ENCODE measurements at places on chromosomes 1 and 21.

GRCh38 chr1:10195570-10195969 is 14.8 kb upstream of the KIF1B start:
- DNase-seq: no peak

DNA sequence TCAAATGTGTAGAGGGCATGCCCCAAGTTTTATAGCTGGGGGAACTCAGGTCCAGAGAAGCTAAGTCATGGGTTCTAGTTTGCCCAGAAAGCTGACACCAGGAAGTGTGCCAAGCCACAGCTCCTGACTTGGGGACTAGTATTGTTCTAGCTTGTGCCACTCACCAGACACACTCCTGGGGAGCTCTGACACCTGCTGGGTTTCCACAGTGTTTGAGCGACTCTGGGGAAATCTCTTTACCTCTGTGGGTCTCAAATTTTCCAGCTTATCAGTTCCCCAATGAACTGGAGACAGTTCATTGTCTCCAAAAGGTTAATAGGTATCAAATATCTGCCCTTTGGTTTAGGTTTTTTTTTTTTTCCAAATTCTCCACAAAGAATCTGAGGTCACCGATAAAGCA is 4.2 kb downstream of the KISS1 start:
- DNase-seq: no peak

- DNase-seq: no peak
These were observed 189.1 kb downstream of the CLIC6 start for GRCh38 chr21:34857874-34858273.

- DNase-seq: no peak
These were observed 2.0 kb downstream of the HCN3 start for GRCh38 chr1:155279268-155279667.

- DNase-seq: peak; percentile 47
These were observed at the start of gene TRAF5 for GRCh38 chr1:211326528-211327345. Gene TRAF5 (plus strand): TSS chr1:211326833. CDS start chr1:211353240, 26,407 bp downstream.

DNA sequence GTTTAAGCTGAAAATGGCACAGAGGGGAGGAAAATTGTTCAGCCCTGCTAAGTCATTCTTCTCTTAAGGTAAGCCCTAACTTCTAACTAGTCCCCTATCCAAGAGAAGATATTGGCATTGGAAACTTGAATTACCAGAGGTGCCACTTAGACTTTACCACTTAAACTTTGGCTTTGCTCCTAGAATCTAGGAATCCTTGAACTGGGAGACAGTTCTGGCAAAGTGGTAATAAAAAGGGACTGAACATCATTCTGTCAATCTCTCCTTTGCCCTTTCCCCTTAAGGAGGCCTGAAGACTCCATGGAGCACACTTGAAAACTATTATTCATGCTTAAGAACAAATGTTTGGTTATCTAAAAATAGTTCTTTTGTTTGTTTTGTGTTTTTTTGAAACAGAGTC is 8.4 kb downstream of the ATP1A4 start:
- DNase-seq: no peak

GRCh38 chr1:94892604-94893254 is 34.2 kb downstream of the CNN3 start:
- no peak for DNase-seq

- DNase-seq: no peak
These were observed 34.5 kb downstream of the NUAK2 start for GRCh38 chr1:205287076-205287475.

DNA sequence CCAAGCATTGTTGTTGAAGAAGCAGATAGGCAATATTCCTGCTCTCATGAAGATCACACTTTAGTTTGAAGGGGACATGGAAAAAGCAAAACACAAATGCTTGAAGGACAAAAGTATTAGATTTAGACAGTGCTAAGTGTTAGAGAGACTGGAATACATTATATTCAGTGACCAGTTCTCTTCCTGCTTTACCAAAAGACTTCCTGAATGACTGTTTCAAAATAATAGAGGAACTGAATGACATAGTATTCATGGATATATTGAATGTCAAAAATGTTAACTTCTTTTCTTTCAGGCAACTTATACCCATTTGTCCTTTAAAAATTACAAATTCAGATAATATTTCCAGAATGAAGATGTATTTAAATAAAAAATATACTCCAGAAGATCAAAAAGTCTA is 178.0 kb upstream of the IVNS1ABP start:
- DNase-seq: no peak

- no peak for DNase-seq
These were observed 8.4 kb upstream of the ATXN7L2 start for GRCh38 chr1:109475261-109475660.

DNA sequence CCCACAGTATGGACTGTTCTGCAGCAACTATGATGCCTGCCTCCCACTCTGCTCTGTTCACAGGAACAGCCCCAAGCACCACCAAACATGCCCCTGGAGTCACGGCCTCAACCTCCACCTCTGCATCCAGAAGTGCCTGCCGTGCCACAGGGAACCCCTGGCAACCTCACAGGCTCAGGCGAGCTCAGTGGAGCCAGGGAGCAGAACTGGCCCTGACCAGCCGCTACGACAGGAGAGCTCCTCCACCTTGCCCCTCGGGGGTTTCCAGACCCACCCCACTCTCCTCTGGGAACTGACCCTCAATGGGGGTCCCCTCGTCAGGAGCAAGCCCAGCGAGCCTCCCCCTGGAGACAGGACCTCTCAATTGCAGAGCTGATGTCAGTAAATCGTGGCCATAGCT is 13.0 kb downstream of the MRAP start:
- DNase-seq: no peak

DNA sequence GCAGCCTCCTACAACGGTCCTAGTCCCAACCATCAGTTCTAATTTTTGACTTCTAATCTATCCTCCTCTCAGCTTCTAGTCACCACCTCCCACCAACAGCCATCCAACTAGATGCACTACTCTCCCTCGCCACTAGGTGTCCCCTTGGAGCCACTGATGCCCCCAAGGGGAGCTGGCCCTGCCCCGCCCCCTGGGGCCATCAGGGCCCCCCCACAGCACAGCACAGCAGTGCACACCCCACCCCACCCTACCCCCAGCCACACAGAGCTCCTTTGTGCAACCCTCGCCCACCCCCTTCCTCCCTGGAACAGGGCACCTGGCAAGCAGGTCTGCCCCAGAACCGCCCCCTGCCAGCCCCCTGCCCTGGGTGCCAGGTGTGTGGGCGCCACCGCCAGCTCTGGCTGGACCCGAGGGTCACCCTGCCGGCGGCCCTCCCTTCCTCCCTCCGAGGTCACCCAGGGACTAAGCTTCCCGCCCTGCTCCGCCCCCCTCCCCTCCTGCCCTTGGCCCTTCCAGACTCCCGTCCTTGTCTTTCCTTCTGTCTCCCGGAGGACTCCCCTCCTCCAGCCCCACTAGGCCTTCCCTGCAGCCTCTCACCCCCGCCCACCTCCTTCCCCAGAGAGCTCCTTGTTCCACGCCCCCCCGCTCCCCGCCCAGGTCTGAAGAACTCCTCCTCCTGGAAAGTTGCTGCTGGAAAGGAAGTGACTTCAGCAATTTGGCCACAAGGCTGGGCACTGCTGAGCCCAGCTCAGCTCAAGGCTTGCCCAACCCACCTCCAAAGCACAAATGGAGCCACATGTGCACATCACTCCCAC is 47.0 kb downstream of the AHDC1 start:
- peak; percentile 66 for DNase-seq

DNA sequence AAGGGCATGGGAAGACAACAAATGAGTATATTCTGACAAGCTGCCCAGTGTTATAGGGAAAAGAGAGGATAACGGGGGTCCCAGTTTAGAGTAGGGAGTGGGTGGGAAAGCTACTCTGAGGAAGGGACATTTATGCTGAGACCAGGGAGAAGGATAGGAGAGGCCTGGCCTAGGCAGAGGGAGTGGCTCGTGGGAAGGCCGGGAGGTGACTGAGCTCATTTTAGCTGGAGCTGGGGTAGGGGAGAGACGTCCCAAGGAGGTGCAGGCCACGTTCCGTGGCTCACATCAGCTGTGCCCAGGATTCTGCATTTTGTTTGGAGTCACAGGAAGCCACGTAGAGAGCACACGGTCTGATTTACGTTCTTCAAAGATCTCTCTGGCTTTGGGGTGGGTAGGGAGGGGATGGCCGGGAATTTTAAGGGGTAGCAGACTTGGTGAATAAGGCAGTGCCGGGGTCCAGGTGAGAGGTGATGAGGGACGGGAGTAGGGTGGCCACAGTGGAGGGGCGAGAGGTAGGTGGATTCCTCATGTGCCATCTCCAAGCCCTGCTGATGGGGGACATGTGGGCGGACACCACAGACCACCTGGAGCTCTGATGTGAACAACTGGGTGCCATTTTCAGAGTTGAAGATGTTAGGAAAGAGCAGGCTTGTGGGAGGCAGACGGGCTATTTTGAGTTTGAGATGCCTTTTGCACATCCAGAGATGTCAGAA is 4.7 kb downstream of the TINAGL1 start:
- DNase-seq: no peak

GRCh38 chr1:210412240-210412639 is 83.5 kb downstream of the HHAT start:
- no peak for DNase-seq

DNA sequence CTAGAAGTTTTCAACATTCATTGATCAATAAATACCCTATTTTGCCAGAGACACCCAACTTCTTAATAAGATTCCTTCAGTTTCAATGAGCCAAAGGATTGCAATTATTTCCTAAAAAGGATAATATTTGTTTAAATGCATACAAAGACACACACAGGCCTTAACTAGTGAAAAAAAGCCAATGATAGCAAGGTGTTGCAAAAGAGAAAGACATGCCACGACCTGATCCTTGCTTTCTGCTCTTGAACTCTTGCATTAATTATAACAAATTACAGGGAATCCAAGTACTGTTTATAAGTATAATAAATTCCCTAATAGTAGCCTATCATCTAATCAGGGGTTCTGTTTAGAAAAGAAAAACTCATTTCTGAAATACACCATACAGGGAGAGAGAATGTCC is 131.1 kb downstream of the PTPN14 start:
- no peak for DNase-seq

DNA sequence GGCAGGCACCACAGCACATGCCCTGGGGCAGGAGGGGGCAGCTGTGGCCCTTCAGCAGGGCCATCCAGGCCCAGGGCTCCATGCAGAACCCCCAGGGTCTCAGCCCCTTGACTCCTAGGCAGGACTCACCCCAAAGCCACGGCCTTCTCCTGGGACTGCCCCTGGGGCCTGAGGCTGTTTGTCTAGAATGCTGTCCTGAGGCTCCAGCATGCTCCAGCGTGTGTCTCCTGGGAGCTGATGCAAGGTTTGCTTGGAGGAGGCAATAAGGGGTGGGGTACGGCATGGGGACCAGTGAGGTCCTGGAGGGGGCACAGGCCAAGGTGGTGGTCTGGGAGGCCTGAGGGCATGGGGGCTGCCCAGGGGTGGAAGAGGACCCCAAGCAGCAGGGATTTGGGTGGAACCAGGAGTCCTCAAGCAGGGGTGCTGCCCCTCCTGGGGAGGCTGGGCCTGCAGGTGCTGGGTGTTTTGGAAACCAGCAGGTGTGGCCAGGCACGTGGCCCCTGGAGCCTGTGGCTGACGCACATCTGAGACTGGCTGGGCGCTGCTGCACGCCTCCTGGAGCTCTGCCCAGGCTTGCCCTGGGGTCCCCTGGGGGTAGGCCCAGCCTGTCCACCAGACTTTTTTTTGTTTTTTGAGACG is 7.8 kb upstream of the CALML6 start:
- DNase-seq: no peak

GRCh38 chr1:211634931-211635330 is 40.5 kb downstream of the NEK2 start:
- no peak for DNase-seq

DNA sequence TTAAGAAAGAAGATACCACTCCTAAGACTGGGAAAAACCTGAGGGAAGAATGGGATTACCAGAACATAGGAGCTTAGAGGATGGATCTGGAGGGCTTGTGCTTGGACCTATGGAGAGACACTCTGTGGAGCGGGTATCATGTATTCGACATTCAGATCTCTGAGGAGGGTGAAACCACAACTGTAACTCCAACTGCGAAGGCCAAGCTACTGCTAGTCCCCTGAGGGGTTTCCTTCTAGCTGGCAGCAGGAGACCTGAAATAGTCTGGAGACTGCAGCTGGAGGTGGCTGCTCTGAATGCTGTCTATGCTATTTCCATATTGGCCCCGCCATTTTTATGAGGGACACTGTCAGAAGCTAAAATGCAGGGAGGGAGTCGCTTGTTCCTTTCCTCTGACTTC is 462.3 kb downstream of the PTPRC start:
- no peak for DNase-seq

- DNase-seq: no peak
These were observed 37.2 kb upstream of the MAGOH start for GRCh38 chr1:53275566-53275965.

GRCh38 chr1:248243204-248243603 is 12.0 kb downstream of the OR2M4 start:
- peak; percentile 32 for DNase-seq

DNA sequence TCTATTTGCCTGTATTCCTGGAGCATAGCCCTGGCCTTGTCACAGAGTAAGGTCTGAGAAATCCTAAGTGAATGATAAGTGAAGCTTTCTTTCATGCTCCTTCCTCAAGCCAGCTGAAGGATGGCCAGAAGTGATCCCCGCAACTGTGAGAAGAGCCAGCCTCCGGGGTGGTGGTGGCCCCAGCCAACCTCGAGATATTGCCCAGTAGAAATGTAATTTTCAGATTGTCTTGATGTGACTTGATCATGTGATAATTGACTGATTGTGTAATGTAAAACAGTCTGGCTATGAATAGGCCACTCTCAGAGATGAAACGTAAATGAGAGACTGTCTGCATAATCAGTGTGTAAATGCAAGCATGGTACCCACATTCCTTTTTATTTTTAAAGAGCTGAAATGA is 242.4 kb upstream of the CAMK1G start:
- DNase-seq: no peak

DNA sequence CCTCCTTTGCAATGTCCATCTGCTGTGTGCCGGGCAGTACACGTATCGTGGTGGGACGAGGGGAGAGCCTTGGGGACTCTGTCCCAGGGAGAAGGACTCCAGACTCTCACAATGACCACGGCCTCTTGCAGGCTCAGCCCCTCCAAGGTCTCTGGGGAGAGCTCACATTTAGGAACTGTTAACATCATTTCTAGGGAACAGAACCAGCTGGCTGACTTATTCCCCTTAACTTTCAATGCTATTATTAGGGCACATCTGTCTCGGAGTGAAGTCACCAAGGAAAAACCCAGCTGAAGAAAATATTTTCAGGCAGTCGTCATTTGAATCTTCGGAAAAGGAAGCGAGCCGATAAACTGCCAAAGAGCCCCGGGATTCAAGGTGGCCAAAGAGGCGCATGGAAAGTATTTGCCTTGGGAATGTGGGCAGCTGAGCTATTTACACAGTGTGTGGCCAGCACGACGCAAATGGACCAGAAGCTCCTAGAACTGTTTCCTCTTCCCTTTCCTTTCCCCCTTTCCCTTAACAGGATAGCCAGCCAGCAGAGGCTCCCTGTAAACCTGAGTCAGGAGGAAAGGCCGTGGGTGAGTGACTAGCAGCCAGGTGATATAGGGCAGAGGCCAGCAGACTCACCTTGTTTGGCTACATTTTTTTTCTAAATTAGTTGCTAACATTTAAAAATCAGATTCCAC is 74.5 kb downstream of the ITPKB start:
- DNase-seq: no peak

GRCh38 chr1:162342452-162342983 is 34.1 kb downstream of the SPATA46 start:
- no peak for DNase-seq
